Natural killer cell treated with Interleukin-12 subunit alpha and Interleukin-12 subunit beta and Interleukin-15 and Interleukin-18, amount 100 ng/mL, for 72 hours (primary cell): ENCODE measurements at places on chromosomes 13 and 19.

DNA sequence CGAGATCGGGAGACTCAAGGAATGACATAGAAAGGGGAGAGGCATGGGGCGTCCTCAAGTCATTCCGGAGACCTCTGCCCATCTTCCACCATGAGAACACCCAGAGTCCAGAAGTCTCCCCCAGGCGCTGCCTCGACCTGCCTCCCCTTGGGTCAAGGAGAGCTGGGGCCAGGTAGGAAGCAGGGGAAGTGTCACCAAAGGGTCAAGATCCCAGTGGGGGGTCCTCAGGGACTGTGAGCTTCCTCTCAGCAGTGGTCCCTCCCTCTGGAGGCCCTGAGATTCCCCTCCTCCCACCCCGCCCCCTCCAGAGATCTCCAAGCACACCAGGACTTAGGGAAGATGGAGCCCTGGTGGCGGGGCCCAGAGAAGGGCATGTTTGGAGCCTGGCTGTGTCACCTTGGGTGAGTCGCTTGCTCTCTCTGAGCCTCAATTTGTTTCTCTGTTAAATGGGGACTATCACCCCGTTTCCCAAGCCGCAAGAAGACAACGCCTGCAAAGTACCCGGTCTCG is 919 bp downstream of the DACT3 start:
- DNase-seq, result no peak

- DNase-seq, result no peak
These were observed 12.0 kb upstream of the CPB2 start for GRCh38 chr13:46116653-46117502.

DNA sequence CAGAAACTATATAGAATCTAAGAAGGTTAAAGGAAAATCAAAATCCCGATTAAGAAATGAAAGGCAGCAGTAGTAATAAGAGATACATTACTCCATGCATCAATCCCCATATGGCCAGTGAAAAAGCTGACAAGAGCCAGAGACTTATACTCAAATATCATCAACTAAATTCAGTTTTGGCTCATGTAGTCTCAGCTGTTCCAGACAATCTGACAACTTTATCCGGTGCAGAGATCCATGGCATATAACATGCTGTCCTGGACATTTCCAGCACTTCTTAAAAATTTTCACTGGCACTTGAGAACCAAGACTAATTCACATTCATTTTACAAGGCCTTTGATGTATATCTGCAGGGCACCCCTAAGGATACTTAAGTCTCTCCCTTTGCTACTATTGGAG is 255.7 kb upstream of the KLHL1 start:
- DNase-seq, result no peak

- peak; percentile 81 for DNase-seq
These were observed 36.4 kb upstream of the NANOS3 start for GRCh38 chr19:13840305-13841085.

GRCh38 chr13:89571676-89572075 is 1775.8 kb upstream of the MIR17HG start:
- no peak for DNase-seq

- DNase-seq, result no peak
These were observed 556.2 kb downstream of the KCTD12 start for GRCh38 chr13:76329866-76330580.

- no peak for DNase-seq
These were observed 421.0 kb upstream of the KLF12 start for GRCh38 chr13:74555276-74555625.

DNA sequence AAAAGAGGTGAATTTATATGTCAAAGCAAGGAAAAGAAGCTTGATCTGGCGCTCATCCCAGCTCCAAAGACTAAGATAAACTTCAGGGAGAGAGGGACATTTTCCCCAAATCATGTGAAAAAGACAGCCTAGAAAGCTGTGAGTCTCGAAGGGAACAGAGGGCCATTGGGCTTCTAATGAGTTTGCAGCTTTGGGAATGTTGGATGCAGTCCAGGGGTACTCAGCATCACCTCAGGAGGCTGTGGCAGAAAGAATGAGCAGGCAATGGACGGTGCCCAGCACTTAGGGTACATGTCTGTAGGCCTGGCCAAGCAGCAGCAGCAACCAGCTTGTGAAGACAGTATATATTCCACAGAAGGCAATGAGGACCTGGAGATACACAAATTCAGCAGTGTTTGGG is 25.7 kb upstream of the WASF3 start:
- DNase-seq, result no peak

DNA sequence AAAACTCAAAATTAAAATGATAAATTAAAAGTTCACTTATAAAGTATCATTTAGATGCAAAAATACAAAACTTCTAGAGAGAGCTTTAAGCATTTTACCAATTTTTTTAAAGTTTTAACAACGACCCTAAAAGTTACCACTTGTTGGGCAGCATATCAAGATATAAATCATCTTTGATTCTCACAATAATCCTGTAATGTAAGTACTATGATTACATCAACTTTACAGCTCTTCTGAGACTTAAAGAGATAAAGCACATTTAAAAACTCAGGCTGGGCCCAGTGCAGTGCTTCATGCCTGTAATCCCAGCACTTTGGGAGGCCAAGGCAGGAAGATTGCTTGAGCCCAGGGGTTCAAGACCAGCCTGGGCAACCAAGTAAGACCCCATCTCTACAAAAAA is 202.7 kb upstream of the GPC6 start:
- no peak for DNase-seq

- DNase-seq, result no peak
These were observed 2.5 kb downstream of the RPS28 start for GRCh38 chr19:8323781-8324185.

GRCh38 chr13:113951246-113951999 is 22.5 kb downstream of the C13orf46 start:
- DNase-seq, result peak; percentile 78

DNA sequence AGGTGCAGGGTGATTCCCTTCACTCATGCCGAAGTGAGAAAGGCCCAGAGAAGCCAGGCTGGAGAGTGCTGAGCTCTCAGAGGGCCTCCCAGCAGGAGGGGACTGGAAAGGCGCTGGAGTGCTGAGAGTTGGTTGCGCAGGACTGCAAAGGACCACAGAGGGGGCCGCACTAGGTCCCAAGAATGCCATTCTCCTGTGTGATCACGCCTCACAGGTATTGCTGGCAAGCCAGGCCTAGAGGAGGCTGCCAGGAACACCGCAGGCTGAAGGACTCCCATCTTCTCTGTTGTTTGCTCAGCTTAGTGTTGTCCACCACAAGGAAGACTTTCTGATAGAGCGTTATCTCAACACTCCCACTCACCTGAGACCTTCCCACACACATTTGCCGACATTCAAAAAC is 165.0 kb downstream of the FGF14 start:
- no peak for DNase-seq

DNA sequence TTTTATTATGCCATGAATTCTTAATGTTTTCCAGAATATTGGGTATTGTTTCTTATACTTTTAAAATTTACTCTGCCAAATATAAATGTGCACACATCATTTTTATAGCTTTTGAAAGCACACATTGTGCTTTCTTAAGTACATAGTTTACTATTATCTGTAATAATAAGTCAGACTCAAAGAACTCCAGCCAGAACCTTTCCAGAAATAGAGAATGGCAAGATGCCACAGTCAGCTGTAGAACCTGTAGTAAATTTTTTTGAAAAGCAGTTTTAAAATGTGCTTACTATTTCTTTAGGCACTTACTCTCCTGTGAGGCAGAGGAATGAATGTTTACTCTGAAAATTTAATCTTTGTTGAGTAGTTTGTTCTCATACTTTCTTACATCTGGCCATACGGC is 1287.1 kb downstream of the PCDH9 start:
- no peak for DNase-seq

GRCh38 chr13:48790966-48791365 is 137.2 kb downstream of the CYSLTR2 start:
- no peak for DNase-seq

GRCh38 chr19:1475751-1476437 is 3.1 kb downstream of the C19orf25 start:
- DNase-seq, result no peak

DNA sequence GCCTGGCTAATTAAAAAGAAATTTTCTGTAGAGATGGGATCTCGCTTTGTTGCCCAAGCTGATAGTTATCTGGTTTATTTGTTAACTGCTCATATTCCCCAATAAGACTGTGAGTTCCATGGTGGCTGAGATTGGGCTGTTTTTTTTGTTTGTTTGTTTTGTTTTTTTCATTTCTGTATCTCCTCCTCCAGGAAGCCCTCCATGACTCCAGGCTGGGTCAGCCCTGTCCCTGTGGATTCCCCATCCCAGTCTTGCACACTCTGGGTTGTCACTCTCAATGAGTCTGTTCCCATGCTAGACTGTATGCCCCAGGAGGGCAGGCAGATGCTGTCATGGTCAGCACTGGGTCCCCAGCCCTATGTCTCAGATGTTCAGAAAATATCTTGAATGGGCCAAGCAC is 2.9 kb downstream of the EML2 start:
- DNase-seq, result no peak

GRCh38 chr13:97975280-97975847 is 21.9 kb downstream of the IPO5 start:
- no peak for DNase-seq

DNA sequence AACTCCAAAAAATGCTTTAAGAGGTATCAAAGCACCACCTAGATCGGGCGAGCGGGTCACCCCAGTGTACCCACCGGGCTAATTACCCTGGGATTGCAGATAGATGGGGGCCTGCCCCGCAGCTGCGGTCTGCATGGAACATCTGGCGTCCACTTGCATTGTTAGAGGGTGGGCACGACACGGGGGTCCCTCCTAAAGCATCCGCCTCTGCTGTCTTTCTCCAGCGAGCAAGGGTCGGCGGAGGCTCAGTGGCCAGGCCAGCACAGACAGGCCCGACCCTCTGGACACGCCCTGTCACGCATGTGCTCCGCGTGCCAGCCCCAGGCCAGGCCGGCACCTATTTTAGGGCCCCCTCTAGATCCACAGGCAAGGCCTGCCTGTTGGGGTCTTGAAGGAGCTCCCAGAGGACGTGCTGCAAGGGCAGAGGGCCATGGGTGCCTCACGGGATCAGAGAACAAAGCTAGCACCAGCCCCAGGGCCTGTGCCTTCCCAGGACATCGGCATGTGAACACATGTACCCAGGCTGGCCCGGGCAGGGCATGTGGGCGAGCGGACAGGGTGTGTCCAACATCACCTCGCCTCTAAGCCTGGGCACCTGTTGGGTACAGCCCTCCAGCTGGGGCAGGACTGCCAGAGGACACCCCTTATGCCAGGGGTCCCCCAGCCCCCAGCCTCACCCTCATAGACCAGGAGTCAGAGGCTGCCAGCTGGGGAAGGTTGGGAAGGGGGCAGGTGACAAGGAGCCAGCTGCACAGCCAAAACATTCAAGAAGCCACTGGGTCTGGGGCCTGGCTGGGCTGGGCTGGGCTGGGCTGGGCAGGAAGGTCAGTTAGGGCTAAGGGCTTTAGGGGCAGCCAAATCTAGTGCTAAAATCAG is 35.6 kb upstream of the NANOS3 start:
- peak; percentile 61 for DNase-seq

DNA sequence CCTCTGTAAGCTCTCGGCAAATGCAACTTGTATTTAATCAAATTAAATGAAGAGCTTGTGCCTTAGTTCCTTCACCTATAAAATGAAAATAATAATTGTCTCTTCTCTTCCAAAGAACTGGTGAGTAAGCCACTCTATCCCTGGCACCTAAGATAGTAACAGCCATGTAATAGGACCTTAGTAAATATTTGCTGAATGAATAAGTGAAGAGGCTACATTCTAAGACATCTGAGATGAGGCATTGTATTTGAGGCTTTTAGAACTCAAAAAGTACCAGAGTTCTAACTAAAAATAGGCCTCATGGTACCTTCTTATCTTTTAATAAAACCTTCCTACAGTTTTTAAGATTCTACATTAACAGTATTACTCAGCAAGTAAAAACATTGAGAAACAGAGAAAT is 17.3 kb upstream of the DCLK1 start:
- DNase-seq, result no peak

GRCh38 chr19:38031423-38031770 is 124.4 kb downstream of the SIPA1L3 start:
- DNase-seq, result no peak

DNA sequence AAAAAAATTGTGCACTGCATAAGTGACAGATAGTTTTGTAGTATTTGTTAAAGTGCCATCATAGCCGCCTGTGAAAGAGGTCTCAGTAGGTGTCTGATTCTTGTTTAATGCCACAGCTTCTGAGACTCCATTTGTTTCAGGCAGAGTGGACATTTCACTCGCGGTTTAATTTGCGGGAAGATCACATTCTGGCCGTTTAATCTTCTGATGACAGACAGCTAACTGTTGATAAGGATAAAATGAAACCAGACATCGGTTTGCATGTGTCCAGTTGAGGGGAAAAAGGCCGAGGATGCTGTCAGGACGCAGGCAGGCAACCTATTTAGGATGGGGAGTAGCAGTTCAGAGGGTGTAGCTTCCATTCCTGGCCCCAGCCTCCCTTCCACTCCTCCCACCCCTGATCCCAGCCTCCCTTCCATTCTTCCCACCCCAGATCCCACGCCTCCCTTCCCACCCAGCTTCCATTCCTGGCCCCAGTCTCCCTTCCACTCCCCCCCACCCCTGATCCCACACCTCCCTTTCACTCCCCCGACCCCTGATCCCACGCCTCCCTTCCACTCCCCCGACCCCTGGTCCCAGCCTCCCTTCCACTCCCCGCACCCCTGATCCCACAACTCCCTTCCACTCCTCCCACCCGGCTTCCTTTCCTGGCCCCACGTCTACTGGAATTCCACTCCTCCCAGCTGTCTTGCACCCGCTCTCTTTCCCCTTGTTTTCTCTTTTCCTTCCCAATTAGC is 23.8 kb downstream of the ATP11A start:
- DNase-seq, result peak; percentile 54

DNA sequence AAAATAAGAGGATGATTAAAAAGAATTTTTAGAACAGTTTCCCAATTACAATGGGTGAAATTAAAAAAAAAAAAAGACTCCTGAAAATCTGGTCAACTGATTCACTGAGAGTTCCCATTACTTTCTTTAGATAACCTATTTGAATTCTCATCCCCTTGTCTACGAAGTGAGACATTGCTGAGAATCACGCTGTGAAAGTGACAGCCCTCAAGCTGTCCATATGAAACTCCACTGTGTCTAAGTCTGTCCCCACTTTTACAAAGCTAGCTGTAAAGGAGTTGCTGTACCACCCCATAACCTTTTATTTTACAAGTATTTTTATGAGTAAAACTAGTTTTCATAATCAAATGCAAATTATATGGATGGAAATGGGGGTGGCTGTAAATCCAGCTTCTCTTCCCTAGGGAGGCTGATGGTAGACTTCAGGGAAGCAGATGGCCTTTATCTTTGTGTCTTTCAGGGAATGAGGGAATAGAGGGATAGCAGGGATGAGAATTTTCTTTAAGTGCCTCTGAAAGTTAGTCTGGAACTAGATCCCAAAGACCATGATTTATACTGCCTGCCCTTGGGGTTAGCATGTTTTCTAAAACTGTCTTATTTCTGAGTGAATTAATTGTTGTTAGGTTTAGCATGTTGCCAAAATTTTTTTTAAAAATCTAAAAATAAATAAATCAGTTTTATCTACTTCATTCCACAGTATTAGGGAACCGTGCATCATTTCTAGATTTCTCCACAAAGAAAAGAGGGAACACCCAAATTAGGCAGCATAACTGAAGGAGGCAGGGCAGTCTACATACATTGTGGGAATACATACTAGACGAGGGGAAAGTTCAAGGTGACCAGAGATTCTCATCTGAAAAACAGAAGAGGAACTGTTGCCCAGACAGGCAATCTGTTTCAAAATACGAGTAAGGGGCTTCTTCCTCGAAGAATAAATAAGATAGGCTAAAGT is 1219.1 kb downstream of the UQCRFS1 start:
- DNase-seq, result no peak
